ENCODE measurements at places on chromosomes 6 and 20.

GRCh38 chr6:169454204-169454871 lies 200.7 kb upstream of the THBS2 start:
- no peak overlapping the region for H3K27ac ChIP-seq
- H3K4me1 ChIP-seq, result no peaks in the 10 kb centered on the region
- peaks cover 5% of the 10 kb centered on the region for H3K27me3 ChIP-seq
- no peak overlapping the region for H3K4me3 ChIP-seq
- peaks cover 3% of the 10 kb centered on the region for H3K36me3 ChIP-seq

GRCh38 chr20:420166-420620 lies 12.1 kb downstream of the RBCK1 start:
- peaks cover 9% of the 10 kb centered on the region for H3K4me1 ChIP-seq
- no peak overlapping the region for H3K27ac ChIP-seq
- DNase-seq, result no peak
- H3K36me3 ChIP-seq, result peaks cover 65% of the 10 kb centered on the region

DNA sequence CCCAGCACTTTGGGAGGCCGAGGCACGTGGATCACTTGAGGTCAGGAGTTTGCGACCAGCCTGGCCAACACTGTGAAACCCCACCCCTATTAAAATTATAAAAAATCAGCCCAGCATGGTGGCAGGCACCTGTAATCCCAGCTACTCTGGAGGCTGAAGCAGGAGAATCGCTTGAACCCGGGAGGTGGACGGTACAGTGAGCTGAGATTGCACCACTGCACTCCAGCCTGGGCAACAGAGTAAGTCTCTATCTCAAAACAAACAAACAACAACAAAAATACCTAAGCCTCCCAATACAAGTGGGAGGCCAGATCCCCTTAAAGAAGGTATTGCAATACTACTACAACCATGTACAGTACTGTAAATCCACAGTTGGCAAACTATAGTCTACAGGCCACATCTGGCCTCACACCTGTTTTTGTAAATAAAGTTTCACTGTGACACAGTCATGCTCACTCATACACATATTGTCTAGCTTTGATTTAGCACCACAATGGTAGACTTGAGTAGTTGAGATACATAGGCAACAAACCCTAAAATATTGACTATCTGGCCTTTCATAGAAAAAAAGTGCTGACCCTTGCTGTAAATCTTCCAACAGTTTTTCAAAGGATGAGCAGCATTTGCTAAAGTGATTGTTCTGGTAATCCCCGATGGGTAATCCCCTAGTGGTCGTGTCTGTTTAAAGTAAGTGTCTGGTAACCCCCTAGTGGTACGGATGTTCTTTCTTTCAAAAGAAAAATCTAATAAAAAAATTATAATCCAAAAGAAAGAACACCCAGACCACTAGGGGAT lies 202.0 kb downstream of the RNGTT start:
- no peak overlapping the region for H3K27ac ChIP-seq
- DNase-seq, result no peak
- no peak overlapping the region for H3K4me3 ChIP-seq
- no peaks in the 10 kb centered on the region for H3K27me3 ChIP-seq
- peaks cover 3% of the 10 kb centered on the region for H3K36me3 ChIP-seq
- peaks cover 14% of the 10 kb centered on the region for H3K4me1 ChIP-seq

GRCh38 chr20:675453-676314 lies at the start of gene SCRT2:
Gene SCRT2, minus strand, starts transcription at chr20:675802. Its CDS starts 201 bp downstream, at chr20:675601.
- peak within 1 kb of the TSS; percentile 7 for H3K4me3 ChIP-seq
- H3K27me3 ChIP-seq, result peaks cover 78% of the 10 kb centered on the region
- peaks cover 10% of the 10 kb centered on the region for H3K4me1 ChIP-seq
- DNase-seq, result peak; percentile 48
- no peak within 1 kb of the TSS for H3K27ac ChIP-seq

- H3K27ac ChIP-seq, result no peak overlapping the region
- peaks cover 6% of the 10 kb centered on the region for H3K27me3 ChIP-seq
- no peak for DNase-seq
- H3K4me3 ChIP-seq, result no peak overlapping the region
- no peaks in the 10 kb centered on the region for H3K4me1 ChIP-seq
Measured at GRCh38 chr6:142035890-142036289, 96.8 kb upstream of the GJE1 start.

GRCh38 chr20:63957004-63957689 lies 931 bp upstream of the UCKL1 start:
- H3K27ac ChIP-seq, result no peak overlapping the region
- H3K4me1 ChIP-seq, result peaks cover 26% of the 10 kb centered on the region
- peak overlapping the region; percentile 75 for H3K4me3 ChIP-seq
- peak; percentile 31 for DNase-seq
- H3K36me3 ChIP-seq, result peaks cover 13% of the 10 kb centered on the region

- H3K4me3 ChIP-seq, result no peak overlapping the region
- no peaks in the 10 kb centered on the region for H3K36me3 ChIP-seq
- H3K27ac ChIP-seq, result no peak overlapping the region
- no peaks in the 10 kb centered on the region for H3K27me3 ChIP-seq
- DNase-seq, result peak; percentile 2
Measured at GRCh38 chr6:80214436-80215022, 108.1 kb downstream of the BCKDHB start.

DNA sequence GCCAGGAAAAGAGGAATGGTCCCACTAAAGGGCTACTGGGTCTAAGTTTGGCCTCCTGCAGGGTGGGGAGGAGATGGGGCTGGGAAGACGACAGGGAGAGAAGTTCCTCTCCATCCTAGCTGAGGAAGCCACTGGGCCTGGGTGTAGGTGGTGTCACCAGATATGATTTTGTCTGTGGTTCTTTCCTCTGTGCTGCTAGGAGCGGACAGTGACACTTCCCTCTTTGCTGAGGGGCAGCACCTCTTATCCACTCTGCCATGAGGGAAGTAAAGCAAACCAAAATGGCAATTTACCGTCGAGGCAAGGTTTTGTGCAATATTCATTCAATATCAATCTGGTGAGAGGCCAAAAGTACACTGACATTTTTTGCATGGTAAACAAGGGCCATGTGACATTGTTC lies 33.0 kb upstream of the NR2E1 start:
- peaks cover 91% of the 10 kb centered on the region for H3K27me3 ChIP-seq
- peak overlapping the region; percentile 80 for H3K4me3 ChIP-seq
- H3K36me3 ChIP-seq, result no peaks in the 10 kb centered on the region
- H3K4me1 ChIP-seq, result peaks cover 5% of the 10 kb centered on the region
- no peak for DNase-seq

- H3K4me1 ChIP-seq, result no peaks in the 10 kb centered on the region
- H3K4me3 ChIP-seq, result no peak overlapping the region
- no peak overlapping the region for H3K27ac ChIP-seq
- no peaks in the 10 kb centered on the region for H3K36me3 ChIP-seq
- DNase-seq, result no peak
- H3K27me3 ChIP-seq, result no peaks in the 10 kb centered on the region
Measured at GRCh38 chr6:22082218-22082617, 214.6 kb downstream of the PRL start.

DNA sequence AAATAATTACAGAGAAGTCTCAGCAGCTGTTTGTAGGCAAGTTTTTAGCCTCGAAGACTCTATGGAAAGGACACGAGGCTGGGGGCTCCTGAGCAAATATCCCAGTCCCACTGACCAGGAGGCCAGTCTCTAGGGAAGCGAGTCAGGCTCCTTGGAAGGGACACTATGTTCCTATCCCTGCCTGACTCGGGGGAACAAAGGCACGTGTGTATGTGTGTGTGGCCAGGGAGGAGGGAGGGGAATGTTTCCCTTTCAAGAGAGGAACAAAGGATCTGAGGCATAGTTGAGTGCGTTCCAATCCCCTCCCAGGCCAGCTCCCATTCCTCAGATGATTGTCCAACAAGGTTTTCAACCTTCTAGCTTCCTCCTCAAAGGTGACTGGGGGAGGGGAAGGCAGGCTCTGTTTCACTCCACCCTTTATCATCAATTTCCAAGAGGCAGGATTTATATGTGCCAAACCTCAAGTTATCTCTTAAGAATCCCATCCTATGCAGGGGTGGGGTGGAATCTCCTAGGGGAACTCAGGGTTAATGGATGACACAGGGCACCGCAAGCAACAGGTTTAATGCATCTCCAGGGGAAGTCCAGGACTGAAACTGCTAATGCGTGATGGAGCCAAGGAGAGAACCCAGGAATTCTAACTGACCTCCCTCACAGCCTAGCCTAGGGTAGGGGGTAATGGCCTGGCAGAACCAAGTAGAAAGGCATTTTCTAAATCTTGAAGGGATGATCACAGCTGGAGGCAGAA lies 9.9 kb downstream of the BCL2L1 start:
- H3K27me3 ChIP-seq, result no peaks in the 10 kb centered on the region
- no peak for DNase-seq
- peak overlapping the region; percentile 66 for H3K4me3 ChIP-seq
- peaks cover 80% of the 10 kb centered on the region for H3K4me1 ChIP-seq

- no peak for DNase-seq
- H3K36me3 ChIP-seq, result no peaks in the 10 kb centered on the region
- no peaks in the 10 kb centered on the region for H3K27me3 ChIP-seq
- H3K4me3 ChIP-seq, result no peak overlapping the region
Measured at GRCh38 chr6:65760285-65760684, 53.3 kb upstream of the EYS start.

- H3K27me3 ChIP-seq, result peaks cover 14% of the 10 kb centered on the region
- peaks cover 4% of the 10 kb centered on the region for H3K4me1 ChIP-seq
- DNase-seq, result no peak
- H3K36me3 ChIP-seq, result no peaks in the 10 kb centered on the region
- no peak overlapping the region for H3K4me3 ChIP-seq
Measured at GRCh38 chr20:49542514-49542991, 25.4 kb downstream of the PTGIS start.

DNA sequence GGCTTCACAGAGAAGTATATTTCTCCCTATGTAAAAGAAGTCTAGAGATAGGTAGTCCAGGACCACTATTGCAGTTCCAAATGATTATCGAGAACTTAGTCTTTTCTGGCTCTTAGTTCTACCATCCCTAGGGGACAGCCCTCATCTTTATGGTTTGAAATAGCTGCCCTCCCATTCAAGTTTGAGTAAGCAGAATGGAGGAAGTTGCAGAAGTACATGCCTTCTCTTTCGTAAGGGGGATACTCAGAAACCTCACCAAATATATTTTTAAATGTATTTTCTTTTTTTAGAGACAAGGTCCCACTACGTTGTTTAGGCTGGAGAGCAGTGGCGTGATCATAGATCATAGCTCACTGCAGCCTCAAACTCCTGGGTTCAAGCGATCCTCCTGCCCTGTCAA lies 236.8 kb upstream of the RREB1 start:
- H3K27ac ChIP-seq, result no peak overlapping the region
- H3K4me1 ChIP-seq, result no peaks in the 10 kb centered on the region
- H3K27me3 ChIP-seq, result peaks cover 34% of the 10 kb centered on the region
- no peaks in the 10 kb centered on the region for H3K36me3 ChIP-seq

All from effector memory CD8-positive, alpha-beta T cell (primary cell).